Cerebellar cortex (tissue), 1 donor: ENCODE measurements at places on chromosomes 1 and 21.

DNA sequence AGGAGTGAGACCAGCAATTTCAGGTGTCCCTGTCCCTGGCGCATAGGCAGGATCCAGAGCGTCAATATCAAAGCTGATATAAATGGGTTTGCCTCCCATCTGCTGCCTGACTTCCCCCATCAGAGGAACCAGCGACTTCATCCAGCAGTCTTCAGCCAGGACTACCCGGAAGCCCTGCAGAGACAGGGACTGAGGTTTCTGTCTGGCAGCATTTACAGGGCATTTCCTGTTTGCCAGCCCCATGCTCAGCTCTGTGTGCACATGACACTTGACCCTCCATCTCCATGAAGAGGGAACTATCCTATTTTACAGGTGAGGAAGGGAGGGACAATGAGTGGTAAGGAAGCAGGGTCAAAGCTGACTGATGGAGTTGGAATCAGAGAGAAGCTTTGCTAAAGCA, 7.2 kb downstream of the AGMAT start:
- no peak for DNase-seq

GRCh38 chr1:32876341-32877210, 5.9 kb upstream of the FNDC5 start:
- DNase-seq = peak; percentile 50

GRCh38 chr1:21271550-21271949, 18.7 kb downstream of the ECE1 start:
- no peak for DNase-seq

- DNase-seq = peak; percentile 95
Observed at GRCh38 chr1:205141236-205142101, 19.7 kb upstream of the RBBP5 start.

GRCh38 chr1:156248323-156248683, 447 bp upstream of the PAQR6 start:
- peak; percentile 27 for DNase-seq

DNA sequence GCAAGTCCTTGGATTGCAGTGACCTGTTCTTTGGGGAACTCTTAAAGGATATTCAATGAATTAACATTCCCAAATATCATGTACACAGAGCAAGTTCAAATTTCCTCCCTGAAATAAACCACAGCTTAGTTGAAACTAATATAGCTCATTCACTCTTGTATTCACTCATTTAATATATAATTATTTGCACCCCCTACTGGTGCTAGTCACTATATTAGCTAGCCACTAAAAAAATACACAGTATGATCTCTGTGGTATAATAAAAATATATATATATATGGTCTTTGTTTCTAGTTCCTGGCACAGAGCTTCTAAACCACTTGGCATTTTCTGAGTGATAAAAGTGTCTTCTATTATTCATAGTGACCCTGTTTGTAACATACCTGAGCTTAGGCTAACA, 177.3 kb upstream of the LYPLAL1 start:
- DNase-seq = no peak

DNA sequence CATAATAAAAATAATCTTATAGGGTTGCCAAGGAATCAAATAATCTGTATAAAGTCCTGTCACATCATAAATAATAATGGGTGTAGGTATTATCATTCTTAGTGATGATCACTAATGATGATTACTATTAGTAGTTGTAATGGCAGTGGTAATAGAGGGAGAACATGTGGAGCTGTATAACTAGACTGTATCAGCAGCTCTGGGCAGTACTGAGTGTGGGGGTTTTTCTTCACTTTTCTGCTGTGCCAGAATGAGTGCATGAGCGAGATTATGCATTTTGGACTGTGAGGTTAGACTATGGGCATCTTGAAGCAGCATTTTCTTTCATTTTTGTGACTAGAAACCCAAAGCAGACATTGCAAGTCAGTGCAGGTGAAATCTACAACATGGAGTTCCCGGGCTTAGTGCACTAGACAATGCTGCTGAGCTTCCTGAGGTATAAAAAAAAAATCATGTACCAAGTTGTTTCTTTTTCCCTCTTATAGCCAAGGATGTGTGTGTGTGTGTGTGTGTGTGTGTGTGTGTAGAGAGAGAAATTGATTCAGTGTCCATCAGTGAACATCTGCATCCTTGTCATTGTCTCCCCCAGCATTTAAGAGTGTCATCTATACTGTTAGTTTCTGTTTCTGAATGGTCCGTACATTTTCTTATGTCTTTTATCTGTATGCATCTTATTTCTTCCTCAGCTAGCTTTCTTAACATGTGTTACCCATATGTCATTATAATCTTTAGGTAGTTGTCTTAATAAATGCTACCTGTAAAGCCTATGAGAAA, 86.6 kb downstream of the GIPC2 start:
- DNase-seq = no peak

GRCh38 chr1:184254849-184255248, 132.0 kb upstream of the C1orf21 start:
- DNase-seq = no peak

- peak; percentile 52 for DNase-seq
Observed at GRCh38 chr1:179121159-179121938, 39.5 kb downstream of the TOR3A start.

DNA sequence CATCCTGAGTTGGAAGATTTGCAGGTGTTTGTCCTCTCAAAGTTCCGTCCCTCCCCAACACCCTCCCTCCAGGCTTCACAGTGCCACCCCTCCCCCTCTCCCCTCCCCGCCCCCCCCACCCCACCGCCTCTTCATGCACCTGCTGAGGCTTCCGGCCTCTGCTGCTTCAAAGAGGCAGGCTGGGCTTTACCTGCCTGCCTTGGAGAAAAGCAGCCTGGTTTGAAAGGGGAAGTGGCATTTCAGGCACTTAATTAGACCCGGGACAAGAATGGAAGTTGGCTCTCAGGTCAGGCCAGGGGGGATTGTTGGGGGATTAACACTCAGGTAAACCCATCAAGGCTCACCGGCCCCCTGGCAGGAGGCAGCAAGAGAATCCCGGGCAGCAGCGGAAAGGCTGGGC, 21.1 kb downstream of the PAX7 start:
- DNase-seq = no peak

GRCh38 chr1:8367571-8368194, 49.8 kb downstream of the SLC45A1 start:
- DNase-seq = no peak

- no peak for DNase-seq
Observed at GRCh38 chr1:42962641-42963377, 4.1 kb upstream of the SLC2A1 start.

DNA sequence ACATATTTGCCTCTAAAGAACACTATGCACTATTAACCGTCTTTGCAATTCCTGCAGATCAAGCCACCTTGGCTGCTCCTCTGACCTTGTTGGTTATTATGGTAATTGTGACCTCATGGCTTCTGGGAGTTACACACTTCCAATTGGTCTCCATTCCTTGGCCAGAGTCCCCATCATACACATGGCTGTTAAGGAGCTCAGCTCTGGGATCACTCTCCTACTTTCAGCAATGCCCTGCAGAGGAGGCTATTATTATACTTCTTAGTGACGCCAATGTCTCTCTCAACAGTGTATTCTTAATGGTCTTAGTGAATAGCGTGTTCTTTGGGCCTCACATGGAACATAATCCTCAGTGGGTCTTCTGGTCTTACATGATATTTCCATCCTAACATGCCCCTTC, 10.0 kb upstream of the JAK1 start:
- DNase-seq = no peak

GRCh38 chr1:175417316-175417715, 224.7 kb upstream of the KIAA0040 start:
- DNase-seq = no peak

- DNase-seq = no peak
Observed at GRCh38 chr1:28401760-28402159, 32.2 kb downstream of the PHACTR4 start.

- no peak for DNase-seq
Observed at GRCh38 chr1:46489638-46490405, at the start of gene DMBX1. Gene DMBX1, plus strand, starts transcription at chr1:46489836. Its CDS starts 17,175 bp downstream, at chr1:46507011.

DNA sequence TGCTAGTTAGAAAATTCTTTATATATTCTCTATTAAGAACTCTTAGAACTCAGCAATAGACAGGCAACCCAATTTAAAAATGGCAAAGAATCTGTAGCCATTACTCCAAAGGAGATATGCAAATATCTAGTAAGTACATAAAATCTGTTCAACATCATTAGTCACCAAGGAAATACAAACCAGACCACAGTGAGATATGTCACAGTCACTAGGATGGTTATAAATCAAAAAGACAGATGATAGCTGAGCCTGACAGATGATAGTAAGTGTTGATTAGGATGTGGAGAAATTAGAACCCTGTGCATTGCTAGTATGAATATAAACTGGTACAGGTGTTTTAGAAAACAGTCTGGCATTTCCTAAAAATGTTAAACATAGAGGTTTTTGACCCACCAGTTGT, 26.6 kb downstream of the SRSF11 start:
- no peak for DNase-seq

- no peak for DNase-seq
Observed at GRCh38 chr1:109425391-109426280, 612 bp downstream of the PSMA5 start.

- peak; percentile 74 for DNase-seq
Observed at GRCh38 chr1:234602334-234603220, 7.4 kb downstream of the IRF2BP2 start.

DNA sequence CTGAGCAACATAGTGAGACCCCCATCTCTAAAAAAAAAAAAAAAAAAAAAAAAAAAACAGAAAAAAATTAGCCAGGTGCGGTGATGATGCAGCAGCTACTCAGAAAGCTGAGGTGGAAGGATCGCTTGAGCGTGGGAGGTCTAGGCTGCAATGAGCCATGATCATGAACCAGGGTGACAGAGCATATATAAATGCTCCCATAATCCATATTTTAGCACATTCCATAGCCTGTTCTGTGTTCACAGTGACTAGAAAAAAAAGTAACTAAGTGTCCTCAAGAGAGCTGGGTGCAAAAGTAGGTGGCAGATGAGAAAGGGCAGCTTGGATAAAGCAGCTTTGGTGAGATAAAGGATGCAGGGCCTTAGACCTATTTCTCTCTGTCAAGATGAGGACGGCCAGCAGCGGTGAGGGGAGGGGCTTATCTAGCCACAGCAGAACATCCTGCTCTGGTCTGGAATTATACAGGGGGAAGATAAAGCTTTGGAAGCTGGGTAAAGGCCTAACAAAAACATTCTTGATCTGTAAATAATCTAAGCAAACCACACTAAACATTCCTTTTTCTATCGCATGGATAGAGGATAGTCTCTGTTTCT, 205.3 kb downstream of the DAB1 start:
- DNase-seq = no peak

- no peak for DNase-seq
Observed at GRCh38 chr1:199399996-199400724, 627.4 kb upstream of the NR5A2 start.

DNA sequence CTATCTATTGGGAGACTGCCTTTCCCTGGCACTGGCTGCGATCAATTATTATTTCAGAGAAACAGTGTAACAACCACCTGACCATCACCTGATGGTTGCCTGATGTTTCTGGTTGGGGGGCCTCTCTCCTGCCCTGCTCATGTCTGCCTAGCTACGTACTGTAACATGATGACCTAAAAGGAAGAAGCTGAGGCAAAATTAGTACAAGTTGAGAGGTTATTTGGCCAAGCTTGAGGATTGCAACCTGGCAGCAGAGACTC, 58.3 kb downstream of the OLFML3 start:
- no peak for DNase-seq

DNA sequence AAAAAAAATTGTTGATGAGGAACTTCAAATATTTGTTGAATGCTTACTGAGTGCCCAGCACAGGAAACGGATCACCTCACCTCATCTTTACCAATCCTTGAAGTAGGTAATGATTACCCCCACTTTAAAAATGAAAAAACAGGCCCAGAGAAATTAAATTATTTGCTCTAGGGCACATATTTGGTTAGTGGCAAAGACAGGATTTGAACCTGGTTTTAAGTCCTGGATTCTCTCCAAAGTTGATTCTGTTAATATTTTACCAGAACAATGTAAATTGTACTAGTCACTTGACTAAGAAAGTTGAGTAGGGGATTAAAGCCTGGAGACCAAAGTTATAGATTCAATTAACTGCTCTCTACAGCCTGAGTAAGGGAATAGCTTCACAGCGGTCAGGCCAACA, 97.9 kb downstream of the GIPC2 start:
- no peak for DNase-seq

DNA sequence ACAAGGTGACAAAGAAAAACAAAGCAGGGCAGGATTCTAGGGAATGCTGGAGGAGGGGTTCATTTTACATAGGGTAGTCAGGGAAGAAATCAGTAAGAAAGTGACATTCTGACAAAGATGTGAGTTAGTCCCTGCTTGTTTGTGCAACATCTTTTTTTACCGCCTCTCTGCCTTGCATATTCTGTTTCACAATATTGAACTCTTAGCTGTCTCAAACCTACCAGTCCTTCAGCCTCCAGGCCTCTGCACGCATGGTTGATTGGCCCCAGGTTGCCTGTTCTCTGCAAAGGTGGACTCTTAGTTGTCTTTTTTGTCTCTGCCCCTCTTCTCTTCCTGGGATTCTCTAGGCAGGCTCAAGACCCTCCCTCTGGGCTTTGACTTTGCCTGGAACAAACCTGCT, 152.2 kb upstream of the RUNX1 start:
- DNase-seq = no peak

DNA sequence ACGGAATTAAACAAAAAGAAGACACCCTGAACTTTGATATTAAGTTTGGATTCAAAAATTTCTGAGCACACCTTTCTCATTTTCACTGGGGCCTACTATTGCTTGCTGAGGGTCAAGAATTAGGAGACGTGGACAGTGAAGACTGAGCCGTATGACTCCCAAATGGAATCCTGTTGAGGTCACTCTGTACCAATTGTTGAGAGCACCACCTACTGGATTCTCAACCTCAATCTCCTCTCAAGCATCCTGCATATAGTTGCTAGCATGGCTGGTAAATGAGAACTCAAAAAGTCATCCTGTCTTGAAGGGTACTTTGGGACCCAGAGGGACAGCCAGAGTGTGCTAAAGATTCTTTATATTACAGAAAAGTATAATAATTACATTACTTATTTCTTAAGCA, 20.2 kb upstream of the MTR start:
- peak; percentile 25 for DNase-seq

GRCh38 chr21:34204481-34205439, 131.4 kb downstream of the MRPS6 start:
- DNase-seq = peak; percentile 84

DNA sequence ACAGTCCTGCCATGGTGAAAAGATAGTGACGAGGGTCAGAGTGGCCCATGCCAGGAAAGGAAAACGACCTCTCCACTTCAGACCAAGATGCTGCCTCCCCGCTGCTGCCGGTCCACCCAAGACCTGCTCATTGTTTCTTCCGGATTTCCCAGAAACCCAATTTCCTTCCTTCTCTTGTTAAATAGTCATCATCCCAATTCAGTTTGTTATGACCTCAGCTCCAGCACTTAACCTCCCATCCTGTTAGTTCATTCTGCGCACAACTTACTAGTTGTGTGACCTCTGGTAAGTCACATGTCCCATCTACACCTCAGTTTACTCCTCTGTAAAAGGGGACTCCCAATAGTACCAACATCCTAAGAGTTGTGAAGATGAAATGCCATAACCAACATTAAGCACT, 29.9 kb upstream of the PPP1R15B start:
- no peak for DNase-seq

GRCh38 chr1:91842056-91842455, 43.9 kb downstream of the TGFBR3 start:
- DNase-seq = no peak
